ENCODE measurements at places on chromosomes 6 and 20. TPM values are rescaled to one million over a fixed set of nuclear protein-coding genes. Genes with fewer than 3 reads are reported as not detected.
A peak's percentile ranks its signal among the peaks of the same experiment; 100 is the strongest.

- H3K27me3 ChIP-seq: no peaks in the 10 kb centered on the region
- H3K4me3 ChIP-seq: peak within 1 kb of the TSS; percentile 82
Measured at GRCh38 chr6:136550330-136551071, at the start of gene MAP7. Gene MAP7 (minus strand): TSS chr6:136550422. CDS start chr6:136550408, 14 bp downstream.

DNA sequence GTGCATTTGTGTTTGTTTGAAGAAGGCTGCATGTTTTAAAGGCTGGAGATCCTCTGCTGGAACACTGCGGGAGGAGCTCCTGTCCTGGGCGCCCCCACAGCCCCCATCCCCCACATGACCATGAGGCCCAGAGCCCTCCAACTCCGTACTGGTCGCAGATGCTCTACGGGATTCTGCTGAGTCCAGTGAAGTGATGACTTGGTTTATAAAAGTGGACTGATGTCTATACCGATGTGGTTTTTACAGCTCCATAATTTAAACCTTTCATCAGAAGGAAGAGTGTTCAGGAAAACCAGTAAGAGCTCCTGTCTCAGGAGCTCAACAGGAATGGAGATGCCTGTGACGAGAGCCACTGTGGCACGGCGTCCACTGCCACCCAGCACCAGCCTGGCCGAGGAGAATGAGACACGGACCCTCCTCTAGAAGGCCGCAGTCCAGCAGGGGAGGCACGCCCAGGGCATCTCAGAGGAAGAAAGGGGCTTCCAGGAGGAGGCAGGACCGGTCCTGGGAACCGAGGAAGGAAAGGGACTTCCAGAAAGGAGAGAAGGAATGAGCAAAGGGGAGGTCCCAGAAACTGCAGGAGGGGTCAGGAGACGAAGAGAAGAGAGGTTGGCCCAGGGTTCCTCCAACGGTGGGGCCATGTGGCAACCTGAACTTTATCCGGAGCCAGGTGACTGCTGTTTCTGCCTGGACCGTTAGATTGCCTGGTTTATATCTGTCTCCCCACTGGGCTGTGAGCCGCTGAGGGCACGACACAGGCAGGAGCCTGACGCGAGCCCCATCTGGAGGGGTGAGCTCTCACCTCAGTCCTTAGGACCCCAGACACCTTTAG, 26.9 kb downstream of the BFSP1 start:
- DNase-seq: no peak
- H3K4me3 ChIP-seq: peak overlapping the region; percentile 80

The CST4 gene
- total RNA-seq: 0.98 TPM

DNA sequence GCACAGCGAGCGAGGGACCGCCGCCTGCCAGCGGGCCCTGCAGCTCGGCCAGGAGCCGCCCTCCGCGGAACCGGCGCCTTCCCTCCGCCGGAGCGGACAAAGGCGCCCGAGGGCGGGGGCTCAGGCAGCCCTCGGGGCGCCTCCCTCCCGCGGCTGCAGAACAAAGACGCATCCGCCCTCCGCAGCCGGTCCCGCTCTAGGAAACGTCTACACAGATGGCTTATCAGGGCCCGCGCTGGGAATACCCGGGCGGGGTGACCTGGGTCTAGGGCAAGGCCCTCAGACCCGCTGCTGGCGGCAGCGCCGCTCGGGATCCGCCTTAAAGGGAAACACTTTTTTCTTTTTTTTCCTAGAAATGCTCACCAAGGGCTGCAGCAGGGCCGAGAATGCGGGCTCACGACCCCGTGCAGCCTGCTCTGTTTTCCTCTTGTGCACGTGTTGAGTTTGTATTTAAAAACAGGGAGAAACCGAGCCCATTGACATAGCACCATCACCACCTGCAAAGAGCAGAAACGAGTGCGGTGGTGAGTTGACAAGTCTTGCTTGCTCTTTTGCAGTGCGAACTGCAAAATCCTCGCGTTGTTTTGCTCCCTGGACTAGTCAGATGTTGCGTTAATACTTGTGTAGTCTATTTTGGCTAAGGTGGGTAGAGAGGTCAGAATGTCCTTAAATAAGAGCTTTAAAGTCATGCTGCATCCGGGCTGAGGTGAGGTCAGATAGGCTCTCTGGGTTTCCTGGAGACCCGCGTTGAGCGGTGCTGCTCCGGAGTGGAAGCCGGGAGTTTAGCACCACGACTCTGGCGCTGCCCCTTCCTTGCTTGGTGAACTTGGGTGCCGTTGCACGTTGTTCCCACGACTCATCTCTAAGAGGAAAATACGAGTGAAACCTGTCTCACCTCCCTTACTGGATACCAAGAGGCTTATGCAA, 1.1 kb upstream of the RPS6KA2 start:
- H3K4me1 ChIP-seq: peaks cover 13% of the 10 kb centered on the region
- H3K27ac ChIP-seq: peak overlapping the region; percentile 49
- no peaks in the 10 kb centered on the region for H3K27me3 ChIP-seq
- peak; percentile 26 for DNase-seq
- no peaks in the 10 kb centered on the region for H3K36me3 ChIP-seq

- no peaks in the 10 kb centered on the region for H3K27me3 ChIP-seq
- no peaks in the 10 kb centered on the region for H3K36me3 ChIP-seq
- no peak overlapping the region for H3K27ac ChIP-seq
- no peak for DNase-seq
- no peak overlapping the region for H3K4me3 ChIP-seq
Measured at GRCh38 chr6:26355366-26355765, 9.6 kb upstream of the BTN3A2 start.

- no peaks in the 10 kb centered on the region for H3K36me3 ChIP-seq
- no peak overlapping the region for H3K4me3 ChIP-seq
- H3K27ac ChIP-seq: no peak overlapping the region
- no peak for DNase-seq
- no peaks in the 10 kb centered on the region for H3K4me1 ChIP-seq
Measured at GRCh38 chr6:23851522-23851921, 274.5 kb upstream of the NRSN1 start.

- no peaks in the 10 kb centered on the region for H3K4me1 ChIP-seq
- H3K27ac ChIP-seq: no peak overlapping the region
- no peaks in the 10 kb centered on the region for H3K27me3 ChIP-seq
- peaks cover 12% of the 10 kb centered on the region for H3K36me3 ChIP-seq
- no peak overlapping the region for H3K4me3 ChIP-seq
Measured at GRCh38 chr20:34634392-34634791, 42.5 kb downstream of the PIGU start.

DNA sequence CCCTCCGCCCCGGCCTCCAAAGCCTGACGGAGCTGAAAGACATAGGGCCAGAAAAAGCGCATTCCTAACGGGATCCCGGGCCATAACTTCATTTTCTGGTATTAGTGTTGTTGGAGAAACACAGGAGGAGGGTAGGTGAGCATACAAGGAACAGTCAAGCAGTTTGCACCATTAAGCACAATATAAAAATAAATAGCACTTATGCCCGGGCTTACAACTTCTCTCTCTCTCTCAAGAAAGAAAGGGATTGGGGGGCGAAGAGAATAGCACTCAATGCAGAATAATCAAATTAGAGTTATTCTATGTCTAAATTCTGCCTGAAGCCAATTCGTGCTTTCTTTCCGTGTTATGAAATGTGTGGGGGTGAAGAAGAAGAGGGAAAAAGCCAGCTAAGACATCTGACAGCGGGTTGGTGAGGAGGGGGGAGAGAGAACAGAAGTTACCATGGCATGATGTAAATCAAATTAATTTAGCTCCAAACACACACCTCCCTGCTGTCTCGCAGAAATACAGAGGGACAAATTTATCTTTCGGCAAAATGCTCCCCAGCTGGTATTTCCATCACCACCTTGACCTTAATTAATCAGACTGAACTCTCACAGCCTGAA, 508 bp upstream of the METTL24 start:
- no peak overlapping the region for H3K4me3 ChIP-seq
- H3K4me1 ChIP-seq: no peaks in the 10 kb centered on the region
- no peaks in the 10 kb centered on the region for H3K36me3 ChIP-seq
- DNase-seq: no peak
- H3K27me3 ChIP-seq: peaks cover 48% of the 10 kb centered on the region

DNA sequence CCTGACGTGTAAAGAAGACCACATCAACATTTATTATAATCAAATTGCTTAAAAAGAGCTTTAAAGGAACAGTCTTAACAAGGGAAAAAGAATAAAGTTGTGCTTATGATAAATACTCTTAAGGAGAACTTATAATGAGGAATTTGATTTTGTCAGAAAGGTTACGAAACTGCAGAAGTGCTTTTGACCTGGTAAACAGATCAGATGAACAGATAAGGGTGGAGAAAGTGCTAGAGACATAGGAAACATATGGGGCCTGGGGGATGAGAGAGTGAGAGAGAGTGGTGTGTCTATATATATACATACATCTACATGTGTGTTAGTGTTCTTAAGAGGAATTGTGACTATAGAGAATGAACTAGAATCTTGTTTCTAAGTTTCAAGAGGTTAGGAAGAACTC, 186.2 kb upstream of the GJE1 start:
- H3K36me3 ChIP-seq: no peaks in the 10 kb centered on the region
- H3K4me3 ChIP-seq: no peak overlapping the region
- DNase-seq: no peak
- H3K27me3 ChIP-seq: no peaks in the 10 kb centered on the region

DNA sequence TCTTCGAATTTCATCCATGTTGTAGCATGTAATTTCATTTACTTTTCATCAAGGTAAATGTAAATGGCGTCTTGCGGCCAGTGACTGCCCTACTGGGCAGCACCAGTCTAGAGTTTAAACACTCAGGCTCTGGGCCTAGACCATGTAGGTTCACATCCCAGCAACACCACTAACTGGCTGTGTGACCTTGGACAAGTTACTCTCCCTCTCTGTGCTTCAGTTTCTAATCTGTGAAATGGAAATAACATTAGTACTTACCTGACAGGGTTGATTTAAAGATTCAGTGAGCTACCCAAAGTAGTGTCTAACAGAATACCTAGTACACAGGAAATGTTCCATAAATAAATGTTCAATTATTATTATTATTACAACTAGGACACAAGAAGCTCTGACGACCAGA, 29.3 kb downstream of the PDRG1 start:
- H3K27ac ChIP-seq: no peak overlapping the region
- H3K27me3 ChIP-seq: peaks cover 23% of the 10 kb centered on the region
- no peak overlapping the region for H3K4me3 ChIP-seq
- no peak for DNase-seq
- H3K36me3 ChIP-seq: no peaks in the 10 kb centered on the region

DNA sequence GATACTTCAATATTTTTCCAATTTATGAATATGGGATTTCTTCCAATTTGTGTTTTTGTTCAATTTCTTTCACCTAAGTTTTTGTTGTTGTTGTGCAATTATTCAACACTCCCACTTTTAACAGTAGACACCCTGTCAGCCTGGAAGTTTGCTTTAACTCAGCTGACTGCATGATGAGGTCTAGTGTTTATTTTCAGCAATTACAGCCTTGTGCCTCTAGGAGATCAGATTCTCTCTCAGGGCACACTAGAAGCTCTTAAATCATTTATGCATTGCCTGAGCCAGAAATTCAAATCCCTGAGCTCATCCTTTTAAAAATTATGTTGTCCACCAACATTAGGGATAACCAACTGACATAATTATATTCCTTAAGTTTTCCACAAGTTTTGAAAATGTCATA, 85.7 kb downstream of the MRAP2 start:
- no peak overlapping the region for H3K27ac ChIP-seq
- H3K36me3 ChIP-seq: no peaks in the 10 kb centered on the region
- H3K27me3 ChIP-seq: no peaks in the 10 kb centered on the region
- no peaks in the 10 kb centered on the region for H3K4me1 ChIP-seq
- DNase-seq: peak; percentile 2

The TMEM14C gene
- 85.8 TPM for total RNA-seq

The LY6G6C gene
- 0.22 TPM for total RNA-seq

The FRMD1 gene
- total RNA-seq: not detected

GRCh38 chr20:63701329-63702035, 5.0 kb downstream of the TNFRSF6B start:
- H3K36me3 ChIP-seq: peaks cover 28% of the 10 kb centered on the region
- H3K27ac ChIP-seq: no peak overlapping the region
- H3K4me3 ChIP-seq: no peak overlapping the region
- no peak for DNase-seq
- H3K27me3 ChIP-seq: no peaks in the 10 kb centered on the region

The ZBTB46 gene
- total RNA-seq: 7.3 TPM

DNA sequence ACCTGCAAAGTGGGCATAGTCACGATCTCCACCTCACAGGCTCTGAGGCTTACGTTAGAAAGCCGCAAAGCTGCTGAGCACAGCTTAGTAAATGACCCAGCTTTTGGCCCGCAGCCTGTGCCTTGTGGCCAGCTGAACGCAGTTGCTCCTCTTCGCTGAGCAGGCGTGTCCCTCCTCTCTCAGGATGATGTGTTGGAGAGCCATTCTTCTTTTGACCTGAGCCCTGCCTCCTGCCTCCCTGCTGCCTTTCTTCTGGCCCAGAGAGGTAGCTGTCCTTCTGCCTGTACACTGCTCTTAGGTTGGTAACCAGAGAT, 47.6 kb upstream of the MYL9 start:
- no peak overlapping the region for H3K4me3 ChIP-seq
- H3K36me3 ChIP-seq: peaks cover 20% of the 10 kb centered on the region
- no peaks in the 10 kb centered on the region for H3K27me3 ChIP-seq
- H3K4me1 ChIP-seq: no peaks in the 10 kb centered on the region
- DNase-seq: no peak
- no peak overlapping the region for H3K27ac ChIP-seq

DNA sequence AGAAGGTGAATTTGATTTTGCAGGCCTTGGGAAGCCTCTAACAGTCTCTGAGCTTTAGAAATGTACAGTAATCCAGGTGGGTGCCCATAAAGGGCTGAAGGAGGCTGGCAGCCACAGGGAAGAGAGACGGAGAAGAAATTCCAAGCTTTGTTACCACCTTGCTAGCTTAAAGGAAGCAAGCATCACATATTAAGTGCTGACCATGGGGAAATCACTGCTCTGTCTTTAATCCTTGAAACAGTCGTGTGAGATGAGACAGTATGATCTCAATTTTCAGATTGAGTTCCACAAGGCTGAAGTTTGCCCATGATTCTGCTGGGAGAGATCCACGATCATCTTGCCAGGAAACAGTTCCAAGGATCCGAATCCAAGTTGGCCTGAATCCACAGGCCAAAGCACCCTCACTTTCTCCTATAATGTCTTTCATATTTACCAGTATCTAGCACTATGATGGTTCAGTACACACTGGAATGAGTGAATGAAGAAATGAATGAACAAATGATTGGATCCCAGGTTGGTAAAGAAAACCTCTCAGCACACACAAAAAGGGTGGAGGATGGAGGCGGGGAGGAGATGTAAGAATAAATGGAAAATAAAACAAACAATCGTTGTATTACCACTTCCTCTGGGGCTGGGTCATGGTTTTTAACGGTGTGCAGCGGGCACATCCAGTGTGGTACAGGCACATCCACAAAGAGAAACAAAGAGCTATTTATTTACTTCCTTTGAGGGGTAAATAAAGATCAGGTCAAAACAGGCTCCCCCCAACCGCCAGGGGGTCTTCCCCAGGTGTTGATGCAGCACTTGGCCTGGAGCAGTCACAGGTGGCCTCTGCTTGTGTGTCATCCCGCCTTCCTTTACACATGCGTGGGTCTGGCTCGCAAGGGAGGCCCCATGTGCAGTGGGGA, 28.2 kb upstream of the TAF8 start:
- H3K27me3 ChIP-seq: no peaks in the 10 kb centered on the region
- H3K36me3 ChIP-seq: no peaks in the 10 kb centered on the region
- H3K27ac ChIP-seq: no peak overlapping the region
- H3K4me1 ChIP-seq: peaks cover 5% of the 10 kb centered on the region
- no peak for DNase-seq
- no peak overlapping the region for H3K4me3 ChIP-seq

All from PC-3 (cell line).